ENCODE measurements at places on chromosomes 16 and 17.

- no peak for DNase-seq
Measured at GRCh38 chr17:42475835-42476234, 17.2 kb downstream of the ATP6V0A1 start.

DNA sequence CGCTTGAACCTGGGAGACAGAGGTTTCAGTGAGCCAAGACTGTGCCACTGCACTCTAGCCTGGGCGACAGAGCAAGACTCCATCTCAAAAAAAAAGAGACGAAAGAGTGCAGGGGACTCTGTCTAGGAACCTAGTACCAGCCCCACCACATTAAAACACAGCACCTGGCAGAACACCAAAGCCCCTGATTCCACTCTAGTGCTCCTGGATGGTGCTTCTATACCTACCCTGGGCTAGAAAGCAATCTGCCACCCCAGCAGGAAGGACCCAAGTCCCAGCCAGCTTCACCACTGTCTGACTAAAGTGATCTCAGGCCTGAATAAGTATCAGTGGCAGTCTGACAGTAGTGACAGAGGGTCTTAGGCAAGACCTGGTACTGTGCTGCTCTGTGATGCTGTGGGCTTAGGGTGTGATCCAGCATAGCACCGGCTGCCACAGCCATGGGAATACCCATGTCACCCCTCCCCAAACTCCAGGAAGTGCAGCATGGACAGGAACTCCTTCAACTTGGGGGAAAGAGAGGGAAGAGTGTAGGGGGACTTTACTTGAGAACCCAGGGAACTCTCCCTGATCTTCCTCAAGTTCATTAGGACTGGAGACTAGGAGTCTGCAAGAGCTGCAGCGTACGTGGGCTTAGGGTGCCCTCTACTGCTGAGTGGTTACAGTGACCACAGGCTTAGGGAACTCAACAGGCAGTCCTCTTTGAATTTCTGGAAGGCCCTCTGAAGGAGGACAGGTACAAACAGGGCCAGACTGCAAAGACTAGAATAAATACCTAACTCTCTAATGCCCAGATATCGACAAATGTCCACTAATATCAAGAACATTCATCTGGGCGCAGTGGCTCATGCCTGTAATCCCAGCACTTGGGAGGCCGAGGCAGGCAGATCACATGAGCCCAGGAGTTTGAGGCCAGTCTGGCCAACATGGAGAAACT is 30.0 kb upstream of the RNF43 start:
- peak; percentile 21 for DNase-seq

DNA sequence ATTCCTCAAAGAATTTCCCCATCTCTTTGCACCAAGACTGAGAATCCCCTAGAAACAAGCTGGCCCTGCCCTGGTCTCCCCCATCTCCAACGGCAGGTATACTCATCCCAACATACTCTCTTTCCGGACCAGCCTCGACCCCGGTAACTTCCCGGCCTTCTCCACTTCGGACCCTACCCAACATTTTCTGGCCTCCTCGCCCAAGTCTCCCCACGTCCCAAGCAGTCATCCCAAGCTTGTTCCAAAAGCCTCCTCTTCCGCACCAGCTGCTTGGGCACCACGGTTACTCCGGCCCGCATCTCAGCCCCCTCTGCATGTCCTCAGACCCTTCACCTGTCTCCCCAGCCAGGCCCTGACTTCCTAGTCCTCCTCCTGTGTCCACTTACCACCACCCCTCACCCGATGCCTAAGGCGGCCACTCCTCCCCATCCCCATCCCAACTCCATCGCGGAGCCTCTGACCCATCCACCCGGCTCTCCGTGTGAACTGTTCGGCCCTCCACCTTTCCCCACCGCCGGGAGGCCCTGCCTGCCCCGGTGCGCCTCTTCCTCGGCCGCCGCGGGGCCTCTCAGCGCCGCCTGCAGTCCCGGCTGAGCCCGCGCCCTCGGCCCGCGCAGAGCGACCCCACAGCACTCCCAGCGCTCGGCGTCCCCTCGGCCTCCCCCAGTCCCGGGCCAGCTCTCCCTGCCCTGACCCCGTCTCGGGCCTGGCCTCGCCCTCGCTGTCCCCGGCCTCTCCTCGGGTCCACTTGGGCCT is 994 bp downstream of the PITPNA start:
- DNase-seq: no peak

GRCh38 chr17:76204277-76204676 is 36.0 kb downstream of the RNF157 start:
- DNase-seq: no peak

- DNase-seq: no peak
Measured at GRCh38 chr16:79421126-79421525, 179.4 kb downstream of the MAF start.

GRCh38 chr16:89506113-89506504 is 2.1 kb upstream of the SPG7 start:
- DNase-seq: no peak

- DNase-seq: no peak
Measured at GRCh38 chr17:67359960-67360791, 6.2 kb downstream of the PSMD12 start.

- no peak for DNase-seq
Measured at GRCh38 chr17:80212511-80212910, 7.6 kb downstream of the SGSH start.

- DNase-seq: no peak
Measured at GRCh38 chr17:44216173-44216572, 3.3 kb downstream of the UBTF start.

DNA sequence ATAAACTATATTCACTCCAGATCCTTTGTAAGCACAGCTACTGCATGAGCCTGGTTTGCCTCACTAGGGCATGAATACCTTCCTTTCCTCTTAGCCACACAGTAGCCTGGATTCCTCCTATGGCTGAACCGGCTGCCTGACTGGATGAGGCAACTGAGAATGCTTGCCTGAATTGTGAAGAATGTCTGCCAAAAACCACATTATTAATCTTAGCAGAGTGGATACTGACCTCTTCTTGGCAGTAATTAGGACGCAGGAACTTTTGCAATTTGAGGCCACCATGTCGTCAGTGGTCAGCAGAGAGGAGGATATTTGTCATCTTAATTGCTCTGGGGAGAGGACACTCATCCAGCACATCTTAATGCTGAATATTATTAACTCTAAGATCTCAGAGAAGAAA is 651.8 kb upstream of the GOT2 start:
- DNase-seq: no peak

DNA sequence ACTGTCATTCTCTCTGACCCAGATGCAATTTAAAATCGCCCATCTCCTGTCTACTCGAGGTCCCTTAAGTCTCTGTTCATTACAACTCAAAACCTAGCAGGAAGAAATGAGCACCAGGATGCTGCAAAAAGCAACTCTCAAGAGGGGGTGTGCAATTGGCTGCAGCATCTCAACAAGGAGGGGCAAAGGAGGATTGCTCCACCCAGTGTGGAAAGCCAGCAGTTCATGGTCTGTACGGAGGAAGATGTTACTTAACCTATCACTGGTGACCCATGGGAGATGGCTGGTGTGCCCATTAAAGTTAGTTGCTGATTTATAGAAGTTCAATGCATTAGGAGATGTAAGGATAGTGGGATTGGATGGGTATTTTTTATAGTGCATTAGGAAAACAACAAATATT is 147.4 kb downstream of the CDK5R1 start:
- DNase-seq: no peak

DNA sequence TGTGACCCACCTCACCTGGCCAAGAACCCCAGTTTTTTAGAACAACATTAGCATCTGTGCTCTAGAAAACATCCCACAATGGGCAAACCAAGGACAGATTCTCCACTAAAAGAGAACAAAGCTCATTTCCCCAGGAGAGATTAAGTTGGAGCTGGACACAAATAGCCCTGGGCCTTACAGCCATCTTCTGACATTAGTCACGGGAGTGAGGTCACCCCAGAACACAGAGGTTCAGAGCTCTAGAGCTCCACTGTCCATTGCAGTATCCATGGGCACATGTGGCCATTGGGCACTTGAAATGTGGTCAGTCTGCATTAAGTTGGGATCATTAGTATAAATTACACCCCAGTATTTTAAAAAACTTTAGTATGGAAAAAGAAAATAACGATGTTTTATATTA is 47.6 kb upstream of the RBBP6 start:
- DNase-seq: no peak

- DNase-seq: no peak
Measured at GRCh38 chr16:71746442-71747046, 22.0 kb upstream of the PHLPP2 start.

DNA sequence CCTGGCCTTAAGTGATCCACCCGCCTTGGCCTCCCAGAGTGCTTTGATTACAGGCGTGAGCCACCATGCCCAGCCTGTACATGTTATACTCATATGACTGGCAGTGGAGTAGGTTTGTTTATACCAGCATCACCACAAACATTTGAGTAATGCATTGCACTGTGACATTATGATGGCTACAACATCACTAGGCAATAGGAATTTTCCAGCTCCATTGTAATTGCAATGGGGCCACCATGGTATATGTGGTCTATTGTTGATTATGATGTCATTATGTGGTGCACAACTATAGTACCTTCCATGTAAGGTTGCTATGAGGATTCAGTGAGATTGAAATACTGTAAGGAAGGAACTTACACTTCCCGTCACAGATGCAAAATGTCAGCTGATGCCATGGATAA is 168.9 kb downstream of the COPRS start:
- DNase-seq: no peak

GRCh38 chr17:80441598-80442322 is 26.8 kb downstream of the ENDOV start:
- no peak for DNase-seq

DNA sequence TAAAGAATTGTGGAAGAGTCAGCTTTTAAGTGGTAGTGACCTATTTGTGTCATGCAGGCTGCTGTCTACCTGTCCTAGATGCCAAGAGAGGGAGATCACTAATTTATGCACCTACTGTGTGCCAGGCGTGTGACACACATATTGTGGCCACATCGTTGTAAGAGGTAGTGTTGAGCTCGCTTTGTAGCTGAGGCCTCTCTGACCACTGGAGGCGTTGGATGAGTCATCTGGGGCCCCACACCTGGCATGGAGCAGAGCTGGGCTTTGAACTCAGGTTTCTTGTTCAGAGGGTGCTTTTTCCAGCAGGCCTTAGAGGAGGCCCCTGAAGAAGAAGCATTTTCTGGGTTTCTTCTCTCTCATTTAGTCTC is 52.3 kb upstream of the LGALS9 start:
- DNase-seq: no peak

DNA sequence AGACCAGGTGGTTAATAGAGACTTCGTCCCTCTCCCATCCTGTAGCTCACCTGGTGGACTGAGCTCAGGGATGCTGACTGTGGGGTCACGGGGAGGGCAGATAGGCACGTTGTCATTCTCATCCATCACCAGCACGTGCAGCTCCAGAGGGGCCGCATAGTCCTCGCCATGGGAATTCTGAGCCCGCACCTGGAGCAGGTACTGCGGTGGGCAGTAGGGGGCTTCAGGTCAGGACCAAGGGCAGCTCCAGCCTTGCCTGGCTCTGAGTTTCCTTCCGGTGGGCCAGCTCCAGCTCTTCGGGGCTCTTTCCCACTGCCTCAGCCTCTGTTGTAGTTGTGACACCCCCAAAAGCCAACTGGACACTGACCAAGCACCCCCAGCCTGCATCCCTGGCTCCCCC is 5.6 kb downstream of the CDH16 start:
- no peak for DNase-seq

DNA sequence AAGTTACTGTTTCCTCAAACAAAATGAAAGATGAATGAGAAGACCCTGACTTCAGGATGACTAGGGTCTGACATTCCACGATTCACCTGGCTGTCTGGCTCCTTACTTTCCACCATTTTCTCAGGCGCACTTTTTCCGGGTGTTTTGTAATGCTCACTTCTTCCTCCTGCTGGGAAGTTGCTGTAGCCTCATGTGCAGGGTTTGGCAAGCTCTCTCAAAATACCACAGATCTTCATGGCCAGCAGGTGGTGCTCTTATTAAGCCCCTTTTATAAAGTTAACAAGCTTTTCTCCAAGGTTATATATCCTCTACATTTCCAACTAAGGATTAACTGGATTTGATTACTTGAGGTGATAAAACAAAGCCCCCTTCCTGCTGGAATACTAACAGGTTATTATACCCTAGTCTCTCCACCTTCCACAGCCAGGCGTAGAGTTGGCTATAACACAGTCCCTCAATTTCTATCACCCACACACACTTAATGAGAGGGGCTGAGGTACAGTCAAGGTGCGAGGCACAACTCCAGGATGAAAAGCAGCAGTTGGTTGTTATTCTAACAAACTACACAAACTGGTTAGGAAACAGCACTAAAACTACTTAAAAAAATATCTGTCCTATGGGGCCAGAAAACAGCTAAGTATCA is 45.4 kb downstream of the STH start:
- peak; percentile 30 for DNase-seq

- no peak for DNase-seq
Measured at GRCh38 chr17:3911271-3912053, 4.8 kb downstream of the P2RX1 start.

GRCh38 chr16:50253514-50253910 is 12.8 kb upstream of the ADCY7 start:
- no peak for DNase-seq

- no peak for DNase-seq
Measured at GRCh38 chr16:35746963-35747657, 2287.7 kb downstream of the TP53TG3F start.

- no peak for DNase-seq
Measured at GRCh38 chr16:86079255-86079885, 180.4 kb downstream of the IRF8 start.

DNA sequence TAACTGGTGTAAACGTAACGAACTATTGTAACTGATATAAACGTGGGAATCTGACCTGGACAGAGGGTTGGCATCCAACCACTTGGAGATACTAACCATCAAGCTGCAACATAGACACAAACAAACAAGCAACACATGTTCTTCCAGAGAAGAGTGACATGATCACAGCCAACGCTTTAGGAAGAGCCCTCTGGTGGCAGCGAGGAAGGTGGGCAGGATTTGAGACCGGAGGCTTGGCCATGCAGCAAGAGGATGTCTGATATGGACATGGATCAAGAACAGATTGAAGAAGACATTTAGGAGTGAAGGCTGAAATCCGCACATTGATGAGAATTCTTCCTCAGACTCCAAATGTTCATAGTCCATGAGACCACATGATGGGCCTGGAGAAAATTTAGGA is 40.3 kb upstream of the TNRC6A start:
- no peak for DNase-seq

DNA sequence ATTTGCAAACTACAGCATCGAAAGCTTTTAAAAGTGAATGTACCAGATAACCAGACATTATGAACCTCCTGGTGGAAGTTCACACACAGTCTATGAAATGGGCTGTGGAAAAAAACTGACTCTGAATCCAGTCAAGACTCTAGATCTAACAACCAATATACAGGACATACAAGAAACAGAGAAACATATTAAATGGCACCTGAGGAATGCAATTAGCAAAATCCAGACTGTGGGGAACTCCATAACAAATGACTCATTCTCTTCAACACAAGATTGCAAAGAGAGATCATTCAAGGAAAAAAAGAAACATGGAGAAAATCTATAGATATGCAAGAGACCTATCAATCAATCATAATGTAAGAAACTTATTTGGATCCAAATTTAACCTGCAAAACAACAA is 119.0 kb downstream of the MYO1D start:
- DNase-seq: no peak
